CD4-positive, alpha-beta T cell treated with Interleukin-4 for 4 hours (primary cell): ENCODE measurements at places on chromosomes 4 and X.

DNA sequence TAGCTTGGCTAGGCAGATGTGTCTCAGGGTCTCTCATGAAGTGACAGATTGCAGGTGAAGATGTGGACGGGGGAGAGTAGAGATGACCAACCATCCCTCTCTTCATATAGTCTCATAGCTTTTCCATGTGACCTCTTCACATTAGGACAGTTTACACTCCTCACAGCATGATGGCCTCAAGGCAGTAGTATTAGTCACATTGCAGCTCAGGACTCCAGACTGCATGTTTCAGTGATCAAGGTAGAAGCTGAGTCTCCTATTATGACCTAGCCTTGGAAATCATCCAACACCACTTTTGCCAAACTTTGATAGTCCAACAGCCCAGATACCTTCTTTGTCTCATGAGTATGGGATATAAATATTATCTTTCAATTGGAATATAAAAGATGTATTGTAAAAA is 147.7 kb downstream of the GASK1B start:
- no peak for DNase-seq

GRCh38 chrX:44291468-44292092 is 51.9 kb downstream of the EFHC2 start:
- DNase-seq, result no peak

DNA sequence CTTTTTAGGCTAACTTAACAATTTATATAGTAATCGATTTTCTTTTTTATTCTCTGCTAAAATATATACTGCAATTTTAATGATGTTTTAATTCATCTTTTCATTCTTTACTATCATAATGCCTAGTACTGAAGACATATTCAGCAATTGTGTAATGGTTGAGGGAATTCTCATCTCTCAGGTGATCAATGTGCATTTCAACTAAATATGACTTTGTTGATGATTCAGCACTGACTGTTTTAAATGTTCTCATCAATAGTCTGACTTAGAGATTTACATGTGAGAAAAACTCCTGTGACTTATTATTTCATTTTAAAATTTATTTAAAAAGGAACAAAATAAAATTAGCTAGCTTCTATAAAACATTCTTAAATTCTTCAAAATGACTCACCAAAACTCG is 1450.3 kb downstream of the STIM2 start:
- no peak for DNase-seq

DNA sequence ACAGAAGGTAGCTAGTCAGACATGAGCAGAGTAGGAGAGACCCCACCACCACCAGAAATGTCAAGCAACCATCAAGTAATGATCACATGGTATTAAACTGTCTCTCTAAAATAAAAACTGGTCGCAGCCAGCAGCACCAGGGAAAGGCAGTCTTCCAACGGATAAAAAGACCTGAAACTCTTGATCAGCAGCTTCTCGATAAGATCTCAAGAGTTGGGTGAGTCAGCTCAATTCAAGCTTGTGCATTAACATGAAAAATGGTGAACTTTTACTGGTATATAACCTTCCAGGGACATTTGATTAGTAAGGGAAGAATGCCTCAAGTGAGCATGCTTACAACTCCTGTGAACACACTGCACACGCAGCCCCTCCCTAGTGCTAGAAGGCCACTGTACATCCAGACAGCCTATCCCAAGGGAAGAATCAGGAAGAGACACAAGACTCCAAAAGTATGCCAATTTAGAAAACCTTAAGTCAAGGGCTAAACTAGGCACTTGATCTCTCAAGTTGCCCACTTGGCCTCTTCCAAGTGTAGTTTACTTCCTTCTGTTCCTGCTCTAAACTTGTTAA is 270.0 kb upstream of the GNPDA2 start:
- no peak for DNase-seq

DNA sequence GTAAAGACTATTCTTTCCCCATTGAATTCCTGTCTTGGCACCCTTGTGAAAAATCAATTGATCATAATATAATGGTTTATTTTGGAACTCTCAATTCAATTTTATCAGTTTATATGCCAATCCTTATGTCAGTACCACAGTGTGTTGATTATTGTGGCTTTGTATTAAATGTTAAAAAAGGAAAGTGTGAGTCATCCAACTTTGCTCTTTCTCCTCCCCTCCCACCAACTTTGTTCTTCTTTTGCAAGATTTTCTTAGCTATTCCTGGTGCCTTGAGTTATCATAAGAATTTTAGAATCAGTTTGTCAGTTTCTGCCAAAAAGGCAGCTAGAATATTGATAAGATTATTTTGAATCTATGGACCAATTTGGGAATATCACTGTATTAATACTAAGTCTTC is 11.2 kb upstream of the RNF175 start:
- no peak for DNase-seq

GRCh38 chr4:575281-576141 is 584 bp downstream of the TMEM271 start:
- DNase-seq, result no peak

- no peak for DNase-seq
Measured at GRCh38 chr4:10577018-10577417, 107.5 kb downstream of the CLNK start.

DNA sequence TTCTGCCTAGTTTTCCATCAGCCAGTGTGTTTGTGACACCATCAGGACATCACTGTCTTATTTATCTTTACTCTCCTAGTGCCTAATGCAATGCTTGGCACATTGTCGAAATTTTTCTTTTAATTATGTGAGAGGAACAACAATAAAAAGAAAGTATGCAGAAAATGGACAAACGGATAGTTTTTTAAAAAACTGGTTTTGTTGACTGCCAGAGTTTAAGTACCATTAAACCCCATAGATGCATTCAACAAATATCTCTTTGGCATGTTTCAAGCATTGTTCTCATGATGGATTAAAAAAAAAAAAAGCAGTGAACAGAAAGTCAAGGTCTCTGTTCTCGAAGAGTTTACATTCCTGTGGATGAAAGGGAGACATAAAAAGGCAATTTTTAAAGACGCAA is 398.4 kb downstream of the PPP3CA start:
- DNase-seq, result no peak

GRCh38 chr4:140617499-140618248 is 48.9 kb upstream of the UCP1 start:
- DNase-seq, result no peak

- no peak for DNase-seq
Measured at GRCh38 chr4:98204236-98204553, 57.0 kb upstream of the RAP1GDS1 start.

DNA sequence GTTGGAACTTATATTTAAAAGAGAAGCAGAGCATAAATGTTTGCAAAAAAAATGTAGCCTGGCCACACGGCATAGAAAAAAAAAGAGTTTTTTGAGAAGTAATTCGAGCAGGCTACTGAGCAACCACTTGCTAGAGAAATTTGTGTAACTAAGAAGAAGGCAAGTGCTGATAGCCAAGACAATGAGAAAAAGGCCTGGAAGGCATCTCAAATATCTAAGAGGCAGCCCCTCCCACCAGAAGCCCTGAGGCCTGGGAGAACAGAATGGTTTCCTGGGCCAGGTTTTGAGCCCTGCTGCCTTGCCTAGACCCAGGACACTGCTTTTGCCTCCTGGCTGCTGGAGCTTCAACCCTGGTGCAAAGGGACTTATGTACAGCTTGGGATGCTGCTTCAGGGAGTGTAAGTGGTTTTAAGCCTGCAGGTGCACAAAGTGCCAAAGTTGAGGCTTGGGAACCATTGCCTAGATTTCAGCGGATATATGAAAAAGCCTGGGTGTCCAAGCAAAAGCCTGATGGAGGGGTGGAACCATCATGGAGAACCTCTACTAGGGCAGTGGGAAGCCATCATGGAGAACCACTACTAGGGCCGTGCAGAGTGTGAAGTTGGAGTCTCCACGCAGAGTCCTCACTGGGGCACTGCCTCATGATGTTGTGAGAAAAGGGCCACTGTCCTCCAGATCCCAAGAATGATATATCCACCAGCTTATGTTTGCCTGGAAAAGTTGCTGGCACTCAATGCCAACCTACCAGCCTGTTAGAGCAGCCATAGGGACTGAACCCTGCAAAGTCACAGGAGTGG is 9.7 kb downstream of the TECRL start:
- no peak for DNase-seq

DNA sequence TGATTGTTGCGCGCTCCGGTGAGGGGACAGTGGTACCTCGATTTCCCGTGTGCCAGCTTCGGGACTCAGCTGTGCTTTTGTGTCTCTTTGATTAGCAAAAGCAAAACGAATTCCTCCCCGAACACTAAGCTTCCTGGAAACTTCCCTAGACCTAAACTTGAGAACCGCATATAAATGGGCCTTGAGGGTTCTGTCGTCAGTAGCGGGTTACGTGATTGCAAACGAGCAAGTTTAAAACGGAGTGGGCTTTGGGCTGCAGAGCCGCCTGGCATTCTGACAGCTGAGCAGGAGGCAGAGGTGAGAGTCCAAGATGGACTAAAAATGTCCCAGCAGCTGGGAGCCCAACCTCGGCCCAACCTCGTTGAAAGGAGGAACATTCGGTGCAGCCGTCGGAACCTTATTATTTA is 1.2 kb upstream of the TAPT1 start:
- no peak for DNase-seq

- no peak for DNase-seq
Measured at GRCh38 chr4:2354118-2354517, 64.3 kb downstream of the ZFYVE28 start.

- DNase-seq, result no peak
Measured at GRCh38 chr4:1209821-1210220, 37.4 kb upstream of the SPON2 start.

DNA sequence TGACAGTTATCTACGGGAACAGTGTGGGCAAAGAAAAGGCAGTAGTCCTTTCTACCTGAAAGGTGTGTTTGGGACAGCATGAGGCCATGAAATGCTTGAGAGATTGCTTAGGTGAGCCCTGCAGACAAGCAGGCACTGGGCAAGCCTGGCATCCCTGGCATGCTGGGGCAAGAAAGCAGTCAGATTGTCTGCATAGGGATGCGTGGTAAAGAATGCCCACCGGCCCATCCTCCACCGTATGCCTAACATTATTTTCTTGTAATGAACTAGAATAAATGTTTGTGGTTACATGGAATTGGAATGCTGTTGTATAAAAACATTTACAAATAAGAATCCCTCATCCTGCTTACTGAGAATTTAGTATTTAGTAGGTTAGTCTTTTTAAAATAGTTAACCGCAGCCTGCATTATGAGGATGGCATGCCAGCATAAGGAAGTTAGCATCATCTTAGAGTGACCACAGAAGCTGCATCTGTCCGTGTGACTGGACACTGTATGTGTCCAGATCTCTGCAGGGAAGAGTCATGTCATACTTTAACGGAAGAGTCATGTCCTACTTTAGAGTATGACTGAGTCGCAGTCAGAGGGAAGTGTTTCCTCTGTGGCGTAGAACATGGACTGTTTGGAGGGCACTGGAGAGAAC is 18.9 kb downstream of the ZBTB49 start:
- DNase-seq, result no peak

DNA sequence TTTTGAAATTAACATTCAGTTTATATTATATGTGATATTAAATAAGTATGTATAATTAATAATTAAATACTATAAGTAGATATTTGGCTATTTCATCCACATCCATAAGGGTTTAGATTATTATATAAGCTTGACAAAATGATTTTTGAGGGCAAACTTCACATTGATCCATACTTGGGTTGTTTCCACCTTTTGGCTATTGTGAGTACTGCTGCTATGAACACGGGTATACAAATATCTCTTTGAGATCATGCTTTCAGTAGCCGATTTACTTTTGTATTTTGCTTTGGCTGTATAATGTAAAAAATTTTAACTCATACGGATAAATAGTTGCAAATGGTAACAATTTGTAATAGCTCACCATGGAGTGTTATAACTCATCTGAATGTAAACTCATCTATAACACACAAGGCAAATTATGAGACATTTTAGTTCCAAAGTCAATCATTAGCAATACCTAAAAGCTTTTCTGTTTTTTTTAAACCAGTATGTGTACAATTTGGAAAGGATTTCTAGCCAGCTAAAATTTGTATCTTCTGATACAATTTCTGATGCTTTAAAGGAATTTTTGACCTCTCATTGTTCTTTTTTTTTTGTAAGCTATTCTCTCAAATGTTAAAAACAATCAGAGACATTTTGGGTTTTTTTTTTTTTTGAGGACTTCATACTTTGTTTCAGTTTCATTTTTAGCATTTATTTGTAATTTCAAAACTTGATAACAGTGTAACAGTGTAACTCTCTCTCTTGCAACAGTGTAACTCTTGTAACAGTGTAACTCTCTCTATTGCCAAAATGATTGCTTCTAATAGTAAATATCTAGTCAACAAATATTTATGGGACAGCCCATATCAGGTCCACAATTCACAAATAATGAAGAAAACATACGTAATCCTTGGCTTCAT is 51.8 kb upstream of the ARX start:
- DNase-seq, result no peak

GRCh38 chrX:8897259-8897658 is 96.1 kb upstream of the FAM9A start:
- no peak for DNase-seq

- DNase-seq, result no peak
Measured at GRCh38 chr4:89595125-89595789, 241.7 kb downstream of the SNCA start.

GRCh38 chr4:77146186-77147078 is 10.6 kb upstream of the CCNG2 start:
- DNase-seq, result peak; percentile 19

DNA sequence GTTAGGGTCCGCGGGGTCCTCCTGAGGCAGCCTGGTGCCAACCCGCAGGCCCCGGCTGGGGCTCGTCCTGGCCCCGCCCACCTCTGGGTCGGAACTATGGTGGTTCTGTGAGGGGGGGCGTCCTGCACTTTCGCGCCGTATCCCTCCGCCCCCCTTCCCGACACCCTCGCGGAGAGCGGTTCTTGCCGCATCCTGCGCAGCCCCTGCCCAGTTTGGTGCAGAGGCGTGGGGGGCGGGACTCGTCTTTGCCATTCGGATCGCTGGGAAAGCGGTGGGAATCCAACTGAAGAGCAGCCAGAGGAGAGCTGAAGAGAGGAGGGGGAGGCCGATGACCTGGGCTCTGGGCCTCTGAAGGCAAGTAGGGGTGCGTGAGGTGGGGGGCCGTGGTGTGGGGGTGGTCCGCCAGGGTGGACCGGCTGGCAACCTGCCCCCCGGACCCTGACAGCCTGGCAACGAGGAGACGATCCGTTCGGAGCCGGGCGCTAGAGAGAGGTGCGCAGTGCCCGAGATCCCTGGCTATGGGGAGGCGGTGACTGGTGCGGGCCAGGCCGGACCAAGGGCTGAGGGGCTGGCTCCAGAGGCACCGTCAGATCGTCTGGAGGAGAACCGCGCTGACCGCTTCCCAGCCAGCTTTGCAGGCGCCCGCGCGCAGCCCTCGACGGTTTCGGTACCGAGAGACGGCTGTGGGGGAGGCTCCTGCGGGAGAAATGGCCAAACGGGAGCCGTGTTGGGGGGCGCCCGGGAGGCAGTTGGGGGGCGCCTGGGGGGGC is at the start of gene GPRASP1:
Gene GPRASP1, plus strand, starts transcription at position 242 of the 770 bp plus-strand sequence. CDS start 2,431 bp downstream, outside the sequence.
- peak; percentile 50 for DNase-seq

GRCh38 chrX:155592331-155592730 is 20.4 kb downstream of the TMLHE start:
- no peak for DNase-seq

DNA sequence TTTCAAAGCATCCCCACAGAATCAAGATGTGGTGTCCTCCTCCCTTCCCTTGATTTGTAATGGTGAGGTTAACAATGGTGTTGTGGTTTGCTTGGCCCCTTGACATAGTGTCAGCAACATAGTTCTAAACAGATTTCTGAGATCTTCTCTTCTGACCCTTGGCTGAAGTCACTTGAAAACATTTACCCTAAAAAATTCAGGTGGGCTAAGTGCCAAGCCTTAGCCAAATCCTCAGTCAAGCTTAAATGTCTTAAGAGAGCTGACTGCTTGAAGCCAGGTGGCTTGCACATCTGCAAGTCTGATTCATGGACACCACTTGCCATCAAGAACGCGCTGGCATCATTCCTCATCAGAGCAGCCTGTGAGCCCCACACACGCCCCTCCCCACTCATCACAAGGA is 173.2 kb downstream of the MGST2 start:
- no peak for DNase-seq

GRCh38 chrX:71367396-71367795 is 1.2 kb downstream of the TAF1 start:
- no peak for DNase-seq
